ENCODE measurements at places on chromosomes 13 and 19.

GRCh38 chr19:30028118-30028991 lies 86.3 kb downstream of the URI1 start:
- no peak for DNase-seq

DNA sequence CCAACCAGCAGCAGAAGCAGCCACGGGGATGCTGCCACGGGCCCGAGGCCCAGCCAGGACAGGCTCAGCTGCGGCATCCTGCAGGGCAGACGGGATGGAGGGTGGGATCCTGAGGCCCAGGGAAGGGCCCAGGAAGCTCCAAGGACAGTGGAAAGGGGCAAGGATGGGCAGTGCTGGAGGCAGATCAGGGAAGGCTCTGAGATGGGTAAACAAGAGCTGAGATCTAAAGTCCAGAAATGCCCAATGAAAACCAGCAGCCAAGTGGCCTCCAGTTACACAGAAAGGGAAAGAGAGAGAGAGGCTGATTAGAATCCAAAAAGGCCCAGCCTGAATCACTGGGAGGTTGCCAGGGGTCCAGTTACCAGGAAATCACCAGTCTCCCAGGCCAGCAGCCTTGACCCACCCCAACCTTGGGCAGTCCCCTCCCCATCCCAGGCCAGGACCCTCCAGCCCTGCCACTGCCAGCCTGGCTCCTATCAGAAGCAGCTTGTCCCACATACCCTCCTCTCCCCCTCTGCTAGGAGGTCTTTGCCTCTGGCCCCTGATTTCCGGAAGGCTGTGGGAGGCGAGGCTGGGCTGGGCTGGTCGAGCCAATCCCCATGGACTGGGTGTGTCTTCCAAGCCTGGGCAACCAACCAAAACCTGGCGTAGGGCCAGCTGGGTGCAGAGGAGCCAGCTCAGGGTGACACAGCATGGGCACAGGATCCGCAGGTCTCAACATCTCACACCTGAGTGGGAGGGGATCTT lies at the start of gene CYP4F11:
Gene CYP4F11 (minus strand): TSS at position 198 of the 747 bp plus-strand sequence. CDS start 121 bp downstream, at position 77.
- DNase-seq, result no peak

- no peak for DNase-seq
These were observed 52.1 kb downstream of the SERP2 start for GRCh38 chr13:44425815-44426078.

DNA sequence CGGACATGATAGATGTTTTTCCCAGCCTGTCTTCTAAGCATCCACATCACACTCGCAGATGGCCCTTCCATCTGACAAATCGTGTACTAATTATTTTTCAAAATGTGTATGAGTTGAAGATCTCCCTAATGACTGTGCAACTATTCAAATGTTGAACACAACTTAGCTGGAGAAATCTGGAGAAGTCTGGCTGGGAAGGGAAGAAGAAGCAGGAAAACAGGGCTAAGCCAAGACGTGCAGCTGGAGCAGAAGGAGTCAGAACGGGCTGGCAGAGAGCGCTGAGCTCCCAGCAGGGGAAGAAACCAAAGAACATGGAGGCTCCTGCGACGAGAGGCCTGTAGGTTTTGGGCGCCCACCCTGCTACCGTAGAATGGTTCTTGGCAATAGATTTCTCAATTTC lies 13.2 kb upstream of the LATS2 start:
- DNase-seq, result no peak

GRCh38 chr13:104206450-104207044 lies 1140.3 kb upstream of the SLC10A2 start:
- DNase-seq, result no peak

DNA sequence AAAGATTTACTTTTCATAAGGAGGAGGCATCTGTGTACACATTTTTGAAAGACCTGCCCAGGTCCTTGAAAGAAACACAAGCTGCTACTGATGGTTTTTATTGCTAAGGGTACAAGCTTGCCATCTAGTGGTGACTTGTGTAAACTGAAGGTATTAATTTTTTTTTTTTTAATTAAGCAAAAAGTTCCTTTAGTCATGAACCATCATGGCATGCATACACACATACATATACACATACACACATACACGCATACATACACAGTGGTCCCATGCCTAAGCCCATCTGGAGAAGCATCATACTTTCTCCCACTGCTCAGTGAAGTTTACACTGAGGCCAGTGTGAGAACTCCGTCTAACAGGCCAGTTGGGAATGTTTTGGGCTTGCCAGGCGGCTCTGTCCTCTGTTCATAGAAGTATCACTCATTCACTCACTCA lies 312.5 kb downstream of the DCLK1 start:
- DNase-seq, result peak; percentile 19

DNA sequence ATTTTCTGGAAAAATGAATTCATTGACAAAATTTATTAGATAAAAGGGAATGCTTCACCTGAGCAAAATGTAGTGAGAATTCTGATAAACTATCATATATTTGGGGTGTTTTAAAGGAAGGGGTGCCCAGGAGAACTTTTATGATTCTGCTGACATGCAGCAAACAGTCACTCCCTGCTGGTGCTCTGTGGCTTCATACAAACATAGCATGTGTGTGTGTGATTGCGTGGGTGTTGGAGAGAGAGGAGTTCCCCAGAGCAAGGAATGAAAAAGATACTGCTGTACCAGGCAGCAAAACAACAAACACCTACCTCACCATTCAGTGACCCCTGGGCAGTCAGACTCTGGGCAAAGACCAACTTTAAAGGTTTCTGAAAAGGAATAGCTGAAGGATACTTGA lies 546.7 kb downstream of the RFC3 start:
- DNase-seq, result no peak

DNA sequence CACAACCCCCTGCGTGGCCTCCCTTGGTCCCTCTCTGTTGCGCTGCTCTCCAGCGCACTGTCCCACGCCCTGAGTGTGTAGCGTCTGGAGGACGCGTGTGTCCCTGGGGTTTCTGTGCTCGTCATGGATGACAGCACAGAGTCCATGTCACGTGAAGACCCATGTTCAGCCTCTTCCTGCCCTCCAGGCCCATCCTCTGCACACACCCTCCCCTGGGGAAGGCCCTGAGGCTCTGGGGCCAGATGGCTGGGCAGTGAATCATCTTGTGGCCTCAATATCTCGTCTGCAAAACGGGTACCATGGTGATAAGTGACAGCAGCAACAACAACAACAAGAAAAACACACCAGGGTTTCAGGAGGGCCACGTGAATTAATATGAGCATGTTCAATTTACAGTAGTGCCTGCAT lies 71.5 kb upstream of the ARHGEF7 start:
- DNase-seq, result no peak

GRCh38 chr19:3409346-3410064 lies 43.1 kb downstream of the NFIC start:
- DNase-seq, result no peak

DNA sequence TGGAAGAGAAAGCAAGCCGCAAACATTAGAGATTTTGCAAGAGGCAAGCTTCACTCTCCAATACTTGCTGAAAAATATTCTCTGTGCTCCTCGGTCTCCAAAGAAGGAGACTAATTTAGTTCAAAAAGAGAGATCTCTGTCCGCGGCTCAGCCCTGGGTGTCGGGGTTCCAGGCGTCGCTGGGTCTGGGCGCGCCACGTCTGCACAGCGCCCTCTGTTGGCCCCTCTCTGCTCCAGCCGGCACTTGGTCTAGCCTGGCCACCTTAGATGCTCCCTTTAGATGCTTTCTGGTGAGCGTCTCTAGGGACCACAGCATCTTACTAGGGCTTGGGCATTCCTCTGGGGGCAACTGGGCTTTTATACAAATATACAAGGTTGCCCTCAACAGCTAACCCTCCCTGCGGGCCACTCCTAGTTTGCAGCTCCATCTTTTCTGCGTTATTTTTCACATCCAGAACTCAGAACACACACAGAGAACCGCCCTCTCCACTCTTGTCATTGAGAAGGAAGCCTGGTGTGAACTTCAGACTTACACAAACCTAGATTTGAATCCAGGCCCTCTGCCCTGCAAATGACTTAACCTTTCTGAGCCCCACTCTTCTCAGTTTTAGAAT lies 78.3 kb downstream of the CYSLTR2 start:
- peak; percentile 41 for DNase-seq

DNA sequence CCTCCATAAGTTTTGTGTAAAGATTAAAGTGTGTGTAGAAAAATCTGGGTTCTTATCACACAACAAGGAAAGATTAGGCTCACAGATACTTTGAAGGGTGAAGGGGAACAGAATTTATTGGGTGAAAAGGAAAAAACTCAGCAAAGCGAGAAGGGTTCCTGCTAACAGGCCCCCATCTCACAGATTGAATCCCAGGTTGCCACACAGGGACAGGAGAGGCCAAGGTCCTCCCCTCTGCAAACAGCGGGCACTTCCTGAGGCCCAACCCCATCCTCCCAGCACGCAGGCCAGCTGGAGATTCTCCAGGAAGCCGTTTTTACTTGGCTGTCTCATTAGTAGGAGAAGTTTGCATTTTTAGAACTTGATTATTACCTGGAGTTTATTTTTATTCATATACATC lies 15.2 kb upstream of the ERCC5 start:
- DNase-seq, result no peak

DNA sequence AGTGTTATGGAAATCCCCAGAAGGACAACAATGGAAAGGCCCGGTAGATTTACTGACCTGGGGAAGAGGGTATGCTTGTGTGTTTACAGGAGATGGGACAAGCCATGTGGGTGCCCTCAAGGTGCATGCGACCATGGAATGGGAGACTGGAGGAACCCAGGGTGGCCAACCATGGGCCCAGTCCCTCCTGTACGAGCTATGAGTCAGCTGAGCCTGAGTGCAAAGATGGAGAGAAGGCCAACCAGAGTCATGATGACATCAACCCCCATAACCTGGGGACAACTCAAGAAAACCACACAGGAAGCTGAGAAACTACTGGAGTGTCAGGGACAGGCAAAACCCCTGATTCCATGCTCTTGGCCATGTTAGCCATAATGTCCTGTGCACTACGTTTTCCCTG lies 7.8 kb downstream of the ZNF350 start:
- DNase-seq, result no peak

DNA sequence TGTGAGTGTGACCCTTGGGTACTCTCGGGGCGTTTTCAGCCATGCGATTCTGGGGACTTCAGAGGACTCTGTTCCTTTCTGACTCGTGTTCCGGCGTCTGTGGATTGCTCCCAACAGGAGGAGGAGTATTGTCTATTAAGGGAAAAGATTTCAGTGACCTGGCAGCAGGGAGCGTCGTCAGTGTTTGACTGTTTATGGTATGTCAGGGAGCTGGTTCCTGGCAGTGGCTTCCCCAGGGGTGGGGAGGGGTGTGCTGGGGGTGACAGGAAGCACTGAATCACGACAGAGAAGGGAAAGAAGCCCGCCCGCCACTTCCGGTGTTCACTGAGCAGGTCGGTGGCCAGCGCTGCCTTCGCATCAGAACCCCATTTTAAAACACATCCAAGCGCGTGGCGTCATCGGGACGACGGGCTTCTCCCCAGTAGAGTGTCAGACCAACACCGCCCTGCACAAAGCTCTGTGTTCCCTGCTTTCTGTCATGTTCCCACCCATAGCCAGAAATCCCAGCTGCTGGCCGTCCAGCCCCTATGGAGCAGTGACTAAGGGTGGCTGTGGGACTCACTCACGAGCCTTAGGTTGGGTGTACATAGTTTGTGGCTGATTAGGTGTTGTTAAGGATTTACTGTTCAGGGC lies 33.8 kb downstream of the COL4A2 start:
- peak; percentile 51 for DNase-seq

GRCh38 chr19:29404015-29404414 lies 121.8 kb upstream of the VSTM2B start:
- DNase-seq, result no peak

GRCh38 chr19:3605770-3606169 lies 905 bp downstream of the TBXA2R start:
- DNase-seq, result no peak

- DNase-seq, result no peak
These were observed 39.6 kb downstream of the NUMBL start for GRCh38 chr19:40650749-40651305.

DNA sequence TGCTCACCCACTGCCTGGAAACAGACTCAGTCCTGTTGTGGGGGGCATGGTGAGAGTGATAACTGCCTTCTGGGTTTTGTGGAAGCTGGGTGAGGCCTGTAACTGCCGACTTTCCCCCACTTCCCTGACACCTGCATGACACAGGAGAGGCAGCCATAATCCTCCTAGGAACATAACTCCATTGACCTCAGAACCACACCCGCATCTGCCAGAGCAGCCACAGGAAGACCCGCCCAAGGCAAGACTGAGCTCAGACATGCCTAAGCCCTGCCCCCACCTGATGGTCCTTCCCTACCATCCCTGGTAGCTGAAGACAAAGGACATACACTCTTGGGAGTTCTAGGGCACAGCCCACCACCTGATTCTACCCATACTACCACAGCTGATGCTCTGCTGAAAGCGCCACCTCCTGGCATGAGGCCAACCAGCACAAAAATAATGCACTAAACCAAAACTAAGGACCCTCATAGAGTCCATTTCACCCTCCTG lies 326.7 kb downstream of the RBM26 start:
- DNase-seq, result no peak

GRCh38 chr13:96100457-96101220 lies 10.7 kb downstream of the HS6ST3 start:
- no peak for DNase-seq

DNA sequence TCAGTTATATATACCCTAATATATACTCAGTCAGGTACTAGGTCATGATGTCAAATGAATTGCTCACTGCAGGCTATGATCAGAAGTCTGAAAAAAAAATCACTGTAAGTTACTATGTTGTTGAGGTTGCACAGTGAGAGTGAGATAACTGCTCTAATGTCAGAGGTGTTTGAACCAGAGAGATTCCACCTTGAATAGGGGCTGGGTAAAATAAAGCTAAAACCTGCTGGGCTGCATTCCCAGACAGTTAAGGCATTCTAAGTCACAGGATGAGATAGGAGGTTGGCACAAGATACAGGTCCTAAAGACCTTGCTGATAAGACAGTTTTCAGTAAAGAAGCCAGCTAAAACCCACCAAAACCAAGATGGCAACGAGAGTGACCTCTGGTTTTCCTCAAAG lies 10.2 kb downstream of the EPSTI1 start:
- no peak for DNase-seq

- no peak for DNase-seq
These were observed 31.3 kb downstream of the KCTD12 start for GRCh38 chr13:76854894-76855293.

Measured in right kidney (tissue), 9 donors.